ENCODE measurements at places on chromosomes 2 and 18.

GRCh38 chr2:233867993-233868532, at the start of gene MSL3B:
Gene MSL3B, minus strand, starts transcription at chr2:233868386.
- DNase-seq, result no peak

DNA sequence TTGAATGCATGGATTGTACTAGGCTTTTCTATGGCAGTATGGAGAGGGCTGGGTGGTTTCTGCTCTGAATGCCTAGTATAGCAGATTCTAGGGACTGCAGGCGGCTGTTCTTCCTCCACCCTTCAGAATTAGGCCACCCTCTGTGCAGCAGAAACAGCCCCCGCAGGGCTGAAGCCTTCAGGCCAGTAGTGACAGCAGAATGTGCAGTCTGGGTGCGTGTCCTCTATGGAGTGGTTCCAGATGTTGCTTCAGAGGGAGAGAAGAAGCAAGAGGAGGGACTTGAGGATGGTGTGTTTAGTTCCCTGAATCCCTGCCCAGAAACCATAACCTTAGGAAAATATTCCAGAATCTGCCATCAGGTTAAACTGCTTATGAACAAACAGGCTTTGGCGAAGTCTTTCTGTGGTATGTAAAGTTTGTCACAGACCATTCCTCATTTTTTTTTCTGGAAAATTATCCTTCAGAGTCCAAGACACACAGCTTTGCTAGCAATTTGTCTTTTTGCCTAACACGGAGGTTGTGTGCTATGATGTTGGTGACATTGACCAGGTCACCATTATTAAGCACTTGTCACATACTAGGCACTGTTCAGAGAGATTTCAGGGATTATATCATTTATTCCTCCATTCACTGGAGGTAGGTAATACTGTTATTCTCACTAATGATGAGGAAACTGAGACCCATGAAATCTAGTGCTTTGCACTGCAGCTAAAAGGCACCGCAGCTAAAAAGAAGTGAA, 21.1 kb downstream of the CASP10 start:
- DNase-seq, result no peak

- DNase-seq, result no peak
Measured at GRCh38 chr2:611519-611918, 65.7 kb downstream of the TMEM18 start.

DNA sequence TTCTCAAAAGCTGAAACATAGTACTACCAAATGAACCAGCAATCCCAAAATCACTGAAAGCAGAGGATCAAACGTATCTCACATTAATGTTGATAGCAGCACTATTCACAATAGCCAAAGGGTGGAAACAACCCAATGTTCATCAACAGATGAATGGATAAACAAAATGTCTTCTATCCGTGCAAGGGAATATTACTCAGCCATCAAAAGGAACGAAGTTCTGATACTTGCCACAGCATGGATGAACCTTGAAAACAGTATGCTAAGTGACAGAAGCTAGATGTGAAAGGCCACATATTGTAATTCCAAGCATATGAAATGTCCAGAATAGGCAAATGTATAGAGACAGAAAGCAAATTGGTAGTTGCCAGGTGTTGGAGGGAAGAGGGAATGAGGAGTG, 57.0 kb upstream of the CHMP1B start:
- no peak for DNase-seq

- DNase-seq, result no peak
Measured at GRCh38 chr18:46343931-46344372, 239.8 kb downstream of the HAUS1 start.

GRCh38 chr18:33751613-33752221, 173.7 kb downstream of the ASXL3 start:
- no peak for DNase-seq

GRCh38 chr2:30781961-30782533, 25.2 kb downstream of the CAPN13 start:
- no peak for DNase-seq

- no peak for DNase-seq
Measured at GRCh38 chr18:5439986-5440696, 103.7 kb downstream of the EPB41L3 start.

- DNase-seq, result no peak
Measured at GRCh38 chr2:6750411-6751158, 115.1 kb downstream of the CMPK2 start.

DNA sequence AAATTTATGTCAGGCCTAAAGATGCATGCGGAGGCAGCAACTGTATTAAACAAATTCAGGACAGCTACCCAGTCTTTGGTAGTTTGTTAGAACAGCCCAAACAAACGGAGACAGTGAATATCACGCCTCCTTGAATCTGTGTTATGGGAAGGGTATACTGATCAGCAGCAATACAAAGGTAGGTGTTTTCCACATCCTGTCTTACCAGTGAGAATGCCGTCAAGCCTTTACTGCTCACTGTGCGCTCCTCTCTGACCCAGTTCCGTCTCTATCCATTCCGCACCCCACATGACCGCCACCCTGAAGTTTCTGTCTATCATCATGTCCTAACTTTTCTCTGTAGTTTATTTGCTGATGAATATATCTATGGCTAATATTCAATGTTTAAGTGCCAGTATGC, 473.3 kb downstream of the LPIN1 start:
- DNase-seq, result no peak

DNA sequence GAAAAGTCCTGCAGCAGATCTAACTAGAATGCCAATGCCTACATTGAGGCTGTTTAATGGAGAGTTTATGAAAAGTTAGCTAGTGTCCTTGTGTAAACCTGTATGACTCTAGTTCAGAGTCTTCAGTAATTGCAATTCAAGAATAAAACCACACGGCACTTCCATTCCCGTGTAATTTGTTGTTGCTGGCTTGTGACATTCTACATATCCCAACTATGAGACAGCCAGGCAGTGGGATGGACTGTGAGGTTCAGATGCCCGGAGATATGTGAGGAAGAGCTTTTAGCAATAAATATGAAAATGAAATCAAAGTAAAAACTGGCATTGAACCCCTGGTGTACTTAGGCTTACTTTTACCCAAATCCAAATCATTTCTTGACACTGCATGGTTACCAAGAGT, 263.4 kb downstream of the NEDD4L start:
- DNase-seq, result no peak

DNA sequence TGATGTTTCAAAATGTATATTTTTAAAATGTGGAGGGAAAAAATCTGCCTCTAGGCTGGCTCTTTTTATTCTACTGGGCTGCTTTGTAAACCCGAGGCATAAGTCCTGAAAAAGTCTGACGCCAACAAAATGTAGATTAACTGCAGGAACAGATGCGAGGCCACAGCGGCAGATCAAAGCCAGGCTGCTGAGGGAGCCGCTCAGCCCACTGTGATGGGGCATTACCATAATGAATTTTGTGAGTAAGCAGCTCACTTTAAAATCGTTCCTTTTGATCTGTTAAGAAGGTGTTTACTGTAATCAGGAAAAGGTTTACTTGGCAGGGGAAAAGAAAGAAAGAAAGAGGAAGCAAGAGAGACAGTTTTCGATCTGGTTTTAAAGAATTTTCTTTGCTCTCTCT, 269.0 kb downstream of the ICOS start:
- no peak for DNase-seq

- DNase-seq, result peak; percentile 95
Measured at GRCh38 chr2:183078464-183079138, at the start of gene DUSP19. Gene DUSP19, plus strand, starts transcription at chr2:183078747. Its CDS starts 187 bp downstream, at chr2:183078934.

- DNase-seq, result no peak
Measured at GRCh38 chr2:109736177-109736827, 57.8 kb upstream of the RGPD5 start.

DNA sequence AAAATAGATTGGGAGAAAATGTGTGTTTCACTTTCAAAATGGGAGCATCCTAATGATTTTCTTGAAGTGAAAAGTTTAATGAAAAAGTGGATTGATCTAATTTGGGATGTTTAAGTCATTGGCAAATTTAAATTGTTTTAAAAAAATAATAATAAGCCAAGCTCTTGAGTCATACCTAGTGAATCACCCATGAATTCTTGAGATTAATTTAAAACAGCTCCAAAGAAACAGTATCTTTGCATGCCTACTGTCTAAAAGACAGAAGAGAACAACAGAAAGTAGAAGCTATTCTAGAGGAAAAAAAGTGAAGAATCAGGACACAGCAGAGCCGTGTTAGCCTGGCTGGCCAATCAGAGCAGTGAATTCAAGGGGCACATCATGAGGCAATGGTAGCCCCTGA, 7.7 kb downstream of the ACVR1C start:
- no peak for DNase-seq

DNA sequence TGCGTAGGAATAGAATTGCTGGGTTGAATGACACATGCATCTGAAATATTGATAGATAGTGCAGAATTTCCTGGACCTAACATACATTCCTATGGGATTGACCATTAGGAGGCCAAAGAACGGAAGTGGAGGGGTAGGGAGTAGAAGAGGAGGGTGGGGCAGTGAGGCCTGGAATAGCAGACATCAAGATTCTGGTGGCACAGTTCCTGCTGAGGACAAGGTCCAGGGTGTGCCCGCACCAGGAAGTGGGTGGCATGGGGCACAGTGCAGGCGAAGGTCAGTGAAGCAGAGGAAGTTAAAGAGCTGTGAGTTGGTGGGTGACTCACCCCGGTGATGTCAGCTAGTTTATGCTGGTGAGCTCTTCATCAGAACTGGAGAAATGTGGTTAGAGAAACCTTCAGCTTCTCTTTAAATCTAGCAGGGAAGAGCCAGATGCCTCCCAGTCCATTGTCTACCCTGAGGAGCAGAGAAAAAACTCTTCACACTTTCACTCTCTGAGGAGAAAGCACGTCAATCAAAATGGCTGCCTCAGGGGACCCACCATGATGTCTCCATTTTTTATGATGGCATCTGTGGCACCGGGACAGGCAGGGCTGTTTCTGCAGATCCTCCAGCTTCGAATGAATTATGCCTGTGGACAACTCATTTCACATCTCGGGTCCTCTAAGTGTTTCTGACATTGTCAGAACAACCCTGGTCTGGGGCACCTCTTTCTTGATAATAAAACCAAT, 55.9 kb upstream of the CTLA4 start:
- peak; percentile 61 for DNase-seq

Data from omental fat pad (tissue), 4 donors.